Breast epithelium (tissue), 4 donors: ENCODE measurements at places on chromosomes 2 and 18. TPM values are rescaled to one million over a fixed set of nuclear protein-coding genes. Genes with fewer than 3 reads are reported as not detected.

- peak; percentile 64 for DNase-seq
Observed at GRCh38 chr2:46866770-46867246, 48.8 kb downstream of the MCFD2 start.

DNA sequence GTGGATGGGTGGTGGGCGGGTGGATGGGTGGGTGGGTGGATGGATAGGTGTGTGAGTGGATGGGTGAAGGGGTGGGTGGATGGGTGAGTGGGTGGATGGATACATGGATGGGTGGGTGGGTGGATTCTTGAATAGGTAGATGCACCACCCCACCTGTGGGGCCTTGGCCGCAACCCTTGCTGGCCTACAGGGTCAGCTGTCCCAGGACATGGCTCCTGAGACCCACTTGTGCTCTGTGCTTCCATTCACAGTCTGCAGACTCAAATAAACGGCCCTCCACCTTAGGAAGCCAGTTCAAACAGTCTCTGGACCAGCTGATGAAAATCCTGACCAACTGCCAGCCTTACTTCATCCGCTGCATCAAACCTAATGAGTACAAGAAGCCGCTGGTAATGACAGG, 54.4 kb downstream of the MYO7B start:
- DNase-seq: no peak

DNA sequence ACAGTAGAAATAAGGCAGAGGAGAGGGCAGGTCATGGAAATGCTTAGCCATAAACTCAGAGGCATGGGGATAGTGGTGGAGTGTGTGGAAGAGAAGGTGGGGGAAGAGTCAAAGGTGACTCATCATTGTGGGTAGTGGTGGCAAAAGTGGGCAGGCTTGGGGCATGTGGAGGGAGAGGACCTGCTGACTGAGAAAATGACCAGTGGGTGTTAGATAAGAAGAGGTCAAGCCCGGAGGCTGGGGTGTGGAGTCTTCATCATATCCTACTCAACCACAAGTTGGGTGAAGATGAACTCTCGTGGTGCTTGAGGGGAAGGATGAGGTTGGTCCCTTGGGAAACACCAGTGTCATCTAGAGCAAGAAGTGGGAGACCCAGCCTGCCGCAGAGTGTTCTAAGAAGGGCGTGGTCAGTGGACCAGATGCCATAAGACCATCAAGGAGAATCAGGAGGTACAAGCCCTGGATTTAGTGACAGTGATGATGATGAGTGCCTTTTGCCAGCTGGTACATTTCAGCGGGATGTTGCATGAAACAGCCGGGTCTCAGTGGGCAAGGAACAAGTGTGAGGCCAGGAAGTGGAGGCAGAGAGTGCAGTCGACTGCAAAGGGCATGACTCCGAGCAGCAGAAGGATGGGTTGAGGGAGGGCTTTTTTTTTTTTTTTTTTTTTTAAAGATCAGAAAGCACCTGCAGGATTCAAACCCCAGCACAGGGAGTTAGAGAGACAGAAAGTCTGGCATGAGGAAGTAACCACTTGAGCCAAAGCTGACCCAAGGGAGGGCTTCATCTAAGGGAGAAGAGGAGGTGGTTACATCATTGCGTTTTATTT, 122.6 kb upstream of the SPRED2 start:
- no peak for DNase-seq

GRCh38 chr2:138503652-138504051, 2.1 kb downstream of the SPOPL start:
- DNase-seq: no peak

The CERKL gene
- total RNA-seq: 0.33 TPM

DNA sequence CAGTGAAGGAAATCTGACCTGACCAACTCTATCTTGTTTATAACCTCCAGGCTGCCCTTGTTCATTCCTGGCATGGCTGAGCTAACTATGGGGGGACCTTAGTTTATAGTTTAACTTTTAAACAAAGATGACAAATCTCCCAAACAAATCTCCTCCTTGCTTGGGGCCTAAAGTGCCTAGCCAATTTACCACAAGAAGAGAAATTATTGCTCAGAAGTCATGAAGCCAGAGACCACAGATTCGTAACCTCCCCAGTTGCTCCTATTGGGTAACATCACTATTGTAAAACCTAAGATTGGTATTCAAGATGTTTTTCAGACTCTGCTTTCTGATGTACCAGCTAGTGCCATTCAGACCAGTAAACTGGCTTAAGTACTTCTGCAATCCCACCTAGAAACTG, 649.4 kb upstream of the SLC8A1 start:
- no peak for DNase-seq

- no peak for DNase-seq
Observed at GRCh38 chr2:48219234-48219554, 310.8 kb upstream of the STON1 start.

- DNase-seq: no peak
Observed at GRCh38 chr2:207408086-207408794, 121.5 kb upstream of the CREB1 start.

DNA sequence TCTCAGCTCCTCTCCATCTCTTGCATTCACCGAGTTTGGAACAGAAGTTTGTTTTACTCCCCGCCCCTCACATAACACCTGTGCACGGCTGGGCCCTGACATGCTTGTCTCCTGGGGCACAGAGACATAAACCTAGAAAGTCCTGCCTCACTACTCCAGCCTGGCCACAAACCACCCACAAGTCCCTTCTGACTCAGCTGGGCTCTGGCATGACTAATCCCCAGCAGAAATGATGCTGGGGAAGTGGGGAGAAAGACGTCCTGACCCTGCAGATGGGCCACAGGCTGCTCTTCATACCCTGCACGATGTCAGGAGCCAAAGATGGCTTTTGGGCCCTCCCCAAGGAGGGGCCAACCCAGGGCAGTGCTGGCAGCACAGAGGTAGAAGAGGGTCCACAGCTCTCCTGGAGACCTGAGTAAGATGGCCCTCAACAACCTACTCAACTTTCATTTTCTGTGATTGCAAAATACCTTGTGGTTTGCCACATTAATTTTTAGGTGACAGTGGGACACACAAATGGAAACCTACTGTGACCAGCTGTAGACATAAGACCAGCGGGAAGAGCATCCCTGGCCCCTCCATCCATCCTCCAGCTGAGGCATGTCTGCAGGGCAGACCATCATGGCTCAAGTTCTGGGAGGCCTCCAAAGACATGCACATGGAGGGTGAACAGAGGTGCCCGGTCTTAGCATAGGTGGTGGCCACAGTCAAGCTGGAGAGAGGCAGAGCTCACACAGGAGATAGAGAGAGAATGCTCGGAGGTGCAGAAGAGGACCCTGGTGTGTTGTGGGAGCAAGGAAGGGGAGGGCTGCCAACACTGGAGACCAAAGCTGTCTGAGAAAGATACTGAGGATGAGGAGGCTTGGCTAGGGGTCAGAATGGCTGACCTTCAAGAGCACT, 40.0 kb downstream of the DNMT3A start:
- no peak for DNase-seq

The C2orf72 gene
- total RNA-seq: 1.3 TPM

DNA sequence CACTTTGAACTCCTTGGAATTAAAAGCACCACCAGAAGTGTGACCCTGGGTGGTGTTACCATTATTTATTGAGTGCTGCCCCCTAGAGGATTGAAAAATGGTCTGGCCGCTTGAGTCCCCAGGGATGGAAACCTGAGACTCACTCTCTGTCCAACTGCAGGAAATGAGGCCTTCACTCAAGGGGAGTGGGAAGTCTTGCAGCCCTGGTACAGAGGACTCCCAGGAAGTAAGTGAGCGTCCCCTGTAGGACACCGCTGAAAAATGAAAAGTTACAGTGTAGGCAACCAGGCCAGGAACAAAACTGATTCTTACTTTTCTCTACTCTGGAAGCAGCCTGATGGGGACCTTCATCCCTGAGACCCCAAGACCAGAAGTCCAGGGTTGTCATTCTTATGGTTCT, 2.2 kb upstream of the NRP2 start:
- no peak for DNase-seq

The LIPG gene
- 0.16 TPM for total RNA-seq

The DSC2 gene
- total RNA-seq: 8.0 TPM

The HTR2B gene
- 0.29 TPM for total RNA-seq

The GMCL1 gene
- 18.4 TPM for total RNA-seq

DNA sequence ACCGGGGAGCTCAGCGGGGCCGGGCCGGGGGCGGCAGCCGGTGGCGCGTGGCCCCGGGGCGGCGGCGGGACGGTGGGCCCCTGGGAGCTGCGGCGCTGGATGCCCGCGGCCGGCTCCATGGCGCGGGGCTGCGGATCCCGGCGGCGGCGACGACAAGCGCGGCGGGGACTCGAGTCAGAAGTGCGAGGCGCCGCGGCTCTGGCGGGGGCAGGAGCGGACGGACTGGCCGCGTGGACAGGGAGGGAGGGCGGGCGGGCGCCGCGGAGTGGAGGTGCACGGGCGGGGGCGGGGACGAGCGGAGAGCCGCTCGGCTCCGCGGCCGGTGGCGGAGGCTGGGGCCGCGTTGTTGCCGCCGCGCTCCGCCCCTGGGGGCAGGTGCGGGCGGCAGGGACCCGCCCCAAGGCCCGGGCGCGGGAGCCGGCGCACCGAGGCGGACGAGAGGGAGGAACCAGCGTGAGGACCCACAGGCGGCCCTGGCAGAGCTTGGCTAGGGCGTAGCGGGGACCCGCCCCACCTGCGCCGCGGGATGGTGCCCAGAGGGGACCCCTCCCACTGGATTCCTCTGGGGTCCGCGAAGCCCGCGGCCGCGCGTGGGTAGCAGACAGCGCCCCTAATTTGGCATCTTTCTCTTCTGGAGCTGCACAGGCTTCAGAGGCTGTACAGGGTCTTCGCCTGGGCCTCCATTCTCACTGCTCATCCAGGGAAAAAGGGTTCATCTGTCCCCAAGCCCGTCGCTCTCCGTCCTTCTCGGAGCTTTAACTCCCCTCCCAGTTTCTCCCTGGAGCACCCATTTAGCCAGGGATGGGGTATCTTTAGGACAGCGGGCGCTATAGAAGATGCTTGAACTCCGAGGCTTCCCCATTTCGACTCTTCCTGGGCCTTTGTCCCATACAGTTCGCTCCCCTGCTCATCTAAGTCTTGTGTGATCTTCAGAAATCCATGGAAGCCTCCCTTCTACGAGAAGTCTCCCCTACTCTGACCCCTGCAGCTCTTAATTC, at the start of gene TMEM163:
Gene TMEM163 (minus strand): TSS at position 184 of the 998 bp plus-strand sequence.
- no peak for DNase-seq

DNA sequence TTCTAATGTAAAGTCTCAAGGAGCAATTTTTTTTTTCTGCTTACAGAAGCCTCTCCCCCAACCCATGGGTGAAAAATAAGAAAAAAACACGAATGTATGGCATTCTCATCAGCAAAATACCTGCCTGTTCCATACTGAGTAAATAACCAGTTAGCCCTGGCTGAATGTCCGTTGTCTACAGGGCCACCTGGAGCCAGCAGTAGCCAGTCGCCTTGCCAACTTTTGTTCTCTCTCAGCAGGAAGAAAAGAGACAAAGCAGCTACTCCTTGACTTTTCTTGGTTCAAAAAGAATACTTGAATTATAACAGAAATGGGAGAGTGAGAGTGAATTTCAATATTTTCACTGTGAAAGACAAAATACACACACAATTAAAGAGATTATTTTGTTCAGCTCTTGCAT, 532.9 kb upstream of the CRIM1 start:
- DNase-seq: no peak

- DNase-seq: no peak
Observed at GRCh38 chr2:86800856-86801567, 10.3 kb upstream of the CD8A start.

DNA sequence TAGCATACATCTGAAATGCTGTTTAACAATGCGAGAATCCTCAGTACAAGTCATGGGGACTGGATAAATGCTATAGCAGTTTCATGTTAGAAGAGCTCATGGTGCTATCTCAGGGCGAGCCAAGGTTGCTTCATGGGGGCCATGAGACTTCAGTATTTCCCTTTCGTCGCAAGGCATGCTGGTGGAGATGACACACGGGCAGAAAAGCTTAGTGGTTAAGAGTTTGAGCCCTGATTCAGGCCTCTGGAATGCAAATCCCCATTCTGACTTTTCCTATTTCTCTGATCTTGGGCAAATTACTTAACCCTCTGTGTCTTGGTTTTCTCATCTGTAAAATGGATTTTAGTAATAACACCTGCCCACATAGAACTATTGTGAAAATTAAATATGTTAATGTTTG, 57.4 kb upstream of the EPHA4 start:
- DNase-seq: no peak

DNA sequence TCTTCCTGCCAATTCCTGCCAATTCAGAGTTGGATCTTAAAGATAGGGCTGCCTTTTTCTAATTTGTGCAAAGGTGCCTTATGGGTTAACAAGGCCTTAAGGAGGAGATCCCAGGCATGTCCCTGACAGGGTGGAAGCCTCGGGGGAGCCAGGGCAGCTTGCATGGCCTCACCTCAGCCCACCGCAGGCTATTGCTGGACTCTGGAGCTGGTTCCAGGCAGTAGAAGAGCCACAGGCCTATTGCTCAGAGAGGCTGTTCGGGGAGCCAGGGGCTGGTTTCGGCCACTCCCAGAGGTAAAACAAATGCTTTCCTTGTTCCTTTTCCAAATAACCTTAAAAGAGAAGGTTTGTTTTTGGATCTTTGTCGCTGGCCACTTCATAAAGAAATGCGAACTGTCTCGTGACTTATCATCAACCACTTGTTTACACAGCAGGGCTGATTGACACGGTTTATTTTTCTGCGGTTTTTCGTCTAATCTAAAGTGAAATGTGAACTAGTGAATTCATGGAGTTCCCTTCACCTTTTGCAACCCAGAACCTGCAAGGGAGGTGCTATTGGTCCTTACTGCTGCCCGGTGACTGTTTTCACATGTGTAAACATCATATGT, 108.6 kb downstream of the APOB start:
- DNase-seq: no peak

GRCh38 chr2:25623361-25623760, 50.0 kb downstream of the DTNB start:
- no peak for DNase-seq

The BMPR2 gene
- 48.8 TPM for total RNA-seq

DNA sequence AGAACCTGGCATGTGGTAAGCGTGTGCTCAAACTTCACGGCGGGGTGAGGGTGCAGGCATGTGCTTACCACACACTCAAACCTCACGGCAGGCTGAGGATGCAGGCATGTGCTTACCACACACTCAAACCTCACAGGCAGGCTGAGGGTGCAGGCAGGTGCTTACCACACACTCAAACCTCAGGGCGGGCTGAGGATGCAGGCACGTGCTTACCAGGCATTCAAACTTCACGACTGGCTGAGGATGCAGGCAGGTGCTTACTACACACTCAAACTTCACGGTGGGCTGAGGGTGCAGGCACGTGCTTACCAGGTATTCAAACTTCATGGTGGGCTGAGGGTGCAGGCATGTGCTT, 105.0 kb upstream of the ALKAL2 start:
- DNase-seq: no peak
